Stimulated activated CD8-positive, alpha-beta memory T cell treated with anti-CD3 and anti-CD28 coated beads, Interleukin-7, amount 100 ng/mL, for 4 hours (primary cell): ENCODE measurements at places on chromosomes 2 and 18.
A peak's percentile ranks its signal among the peaks of the same experiment; 100 is the strongest.

DNA sequence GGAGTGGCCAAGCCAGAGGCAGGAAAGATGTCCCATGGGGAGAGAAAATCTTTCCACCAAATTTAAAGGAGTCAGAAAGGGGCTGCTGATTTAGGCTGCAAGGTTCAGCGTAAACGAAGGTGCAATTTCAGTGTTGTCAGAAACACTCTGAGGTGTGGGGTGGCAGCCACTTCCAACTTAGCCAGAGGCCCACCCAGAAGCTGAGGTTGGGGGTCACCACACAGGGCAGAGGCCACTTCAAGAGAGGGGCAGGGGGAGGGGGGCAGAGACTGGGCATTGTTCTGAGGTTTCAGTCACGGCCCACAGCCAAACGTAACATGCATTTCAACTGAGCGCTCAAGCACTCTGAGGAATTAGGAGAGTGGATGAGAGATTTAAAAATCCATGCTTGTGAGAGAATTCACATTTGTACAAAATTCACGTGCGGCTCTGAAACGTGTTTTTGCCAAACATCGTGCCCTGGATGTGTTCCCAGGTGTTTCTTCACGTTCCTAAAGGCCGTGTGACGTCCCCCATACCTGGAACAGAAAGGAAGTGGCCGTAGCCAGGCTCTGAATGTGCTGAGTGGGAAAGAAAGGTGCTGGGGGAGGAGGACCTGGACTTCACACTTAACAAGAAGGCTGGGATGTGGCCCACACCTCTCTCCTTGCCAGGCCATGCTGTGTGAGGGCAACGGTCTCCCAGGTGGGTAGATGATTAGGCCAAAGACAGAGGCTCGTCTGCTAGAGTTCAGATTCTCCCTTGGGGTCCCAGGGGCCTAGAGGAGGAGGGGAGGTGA lies 19.5 kb upstream of the BOK start:
- DNase-seq, result no peak

DNA sequence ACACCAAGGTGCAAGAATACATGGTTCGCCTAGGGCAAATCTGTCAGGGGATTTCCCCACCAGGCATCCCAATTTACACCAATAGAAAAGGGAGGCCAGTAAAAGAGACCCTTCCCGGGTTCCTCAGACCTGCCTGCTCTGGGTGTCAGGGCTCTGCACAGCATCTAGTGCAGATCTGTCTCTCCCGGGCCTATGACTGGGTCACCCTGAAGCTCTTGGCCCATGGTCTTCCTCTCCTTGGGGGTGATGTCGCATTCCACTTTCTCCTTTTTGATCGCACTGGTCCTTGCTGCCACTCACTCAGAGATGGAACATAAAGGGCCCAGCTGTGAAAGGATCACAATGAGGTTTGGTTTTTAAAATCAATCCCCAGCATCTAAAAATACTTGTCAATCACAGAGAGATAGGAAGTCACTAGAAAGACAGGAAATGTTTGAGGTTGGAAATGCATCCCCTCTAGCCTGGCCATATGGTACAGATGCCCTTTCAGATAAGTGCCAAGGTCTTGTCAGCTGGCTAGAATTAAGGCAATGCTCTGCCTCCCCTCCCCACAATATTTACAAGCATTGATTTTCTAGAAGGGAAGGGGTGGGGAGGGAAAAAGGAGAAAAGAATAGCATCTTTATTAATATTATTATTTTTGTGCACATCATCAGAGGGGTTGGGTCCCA lies 34.9 kb upstream of the AFTPH start:
- no peak for DNase-seq

DNA sequence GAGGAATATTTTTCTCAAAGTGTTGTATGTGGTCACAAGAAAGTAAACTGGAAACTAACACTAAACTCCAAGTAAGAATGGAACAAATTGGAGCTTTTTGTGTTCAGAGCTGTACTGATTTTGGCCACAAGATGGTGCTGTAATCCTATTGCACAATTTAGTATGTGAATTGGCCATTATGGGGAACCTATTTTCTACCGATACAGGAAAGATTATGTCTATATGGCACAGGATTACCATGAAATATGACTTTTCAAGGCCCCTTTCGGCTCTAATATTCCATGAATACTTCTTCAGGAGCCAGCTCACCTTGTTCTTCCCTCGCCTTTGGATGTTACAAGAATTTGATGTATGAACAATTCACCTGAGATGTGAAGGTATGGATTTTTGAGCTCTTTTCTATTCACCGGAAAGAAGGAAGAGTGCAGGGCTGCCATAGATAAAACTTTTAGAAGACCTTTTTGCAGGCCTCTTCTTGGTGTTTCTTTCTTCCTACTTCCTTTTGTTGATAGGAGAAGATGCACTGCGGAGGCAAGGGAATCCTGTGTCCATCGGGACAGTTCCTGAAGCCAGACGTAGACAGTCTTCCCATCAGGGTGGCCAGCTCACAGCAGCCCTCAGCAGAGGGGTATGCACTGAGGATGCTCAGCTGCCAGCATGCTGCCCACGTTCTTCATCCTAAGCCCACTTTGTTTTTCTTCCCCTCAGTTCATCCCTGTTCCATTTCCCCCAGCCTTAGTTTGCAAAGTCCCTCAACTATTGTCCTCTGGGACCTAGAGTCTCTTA lies 13.3 kb downstream of the MRPL44 start:
- DNase-seq, result no peak

DNA sequence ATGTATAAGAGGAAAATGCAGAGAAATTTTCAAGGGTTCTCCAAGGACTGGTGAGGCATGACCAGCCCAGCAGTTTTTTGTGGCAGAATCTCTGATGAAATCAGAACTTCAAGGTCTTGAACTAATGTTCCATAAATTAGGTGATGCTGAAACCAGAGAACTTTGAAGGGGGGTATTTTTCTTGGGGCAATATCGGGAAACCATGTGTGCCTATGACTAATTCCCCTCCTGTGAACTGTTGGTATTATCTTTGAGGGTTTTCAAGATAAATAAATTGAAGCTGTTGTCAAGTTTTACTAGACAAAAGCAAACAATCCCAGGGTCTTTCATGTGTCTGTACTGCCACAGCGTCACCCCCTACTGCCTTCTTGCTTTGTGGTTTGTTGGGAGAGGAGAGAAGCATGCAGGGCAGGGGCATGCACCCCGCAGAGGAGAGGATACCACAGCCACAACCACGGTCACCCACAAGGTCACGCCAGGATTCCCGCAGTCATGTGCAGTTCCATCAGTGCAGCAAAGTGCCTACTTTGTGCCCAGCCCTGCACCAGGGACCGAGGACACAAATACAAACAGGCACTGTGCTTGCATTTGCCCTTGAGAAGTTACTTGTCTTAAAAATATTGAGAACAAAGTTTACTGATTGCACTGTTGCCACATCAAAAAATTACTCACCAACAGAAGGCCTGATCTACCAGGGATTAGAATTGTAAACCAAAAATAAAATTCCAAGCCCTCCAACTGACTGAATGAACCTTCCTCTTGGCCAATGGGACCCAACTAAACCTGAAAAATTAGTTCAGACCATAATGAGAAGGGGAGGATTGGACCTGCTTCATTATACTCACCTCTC lies 413.3 kb upstream of the TRIB2 start:
- DNase-seq, result no peak

DNA sequence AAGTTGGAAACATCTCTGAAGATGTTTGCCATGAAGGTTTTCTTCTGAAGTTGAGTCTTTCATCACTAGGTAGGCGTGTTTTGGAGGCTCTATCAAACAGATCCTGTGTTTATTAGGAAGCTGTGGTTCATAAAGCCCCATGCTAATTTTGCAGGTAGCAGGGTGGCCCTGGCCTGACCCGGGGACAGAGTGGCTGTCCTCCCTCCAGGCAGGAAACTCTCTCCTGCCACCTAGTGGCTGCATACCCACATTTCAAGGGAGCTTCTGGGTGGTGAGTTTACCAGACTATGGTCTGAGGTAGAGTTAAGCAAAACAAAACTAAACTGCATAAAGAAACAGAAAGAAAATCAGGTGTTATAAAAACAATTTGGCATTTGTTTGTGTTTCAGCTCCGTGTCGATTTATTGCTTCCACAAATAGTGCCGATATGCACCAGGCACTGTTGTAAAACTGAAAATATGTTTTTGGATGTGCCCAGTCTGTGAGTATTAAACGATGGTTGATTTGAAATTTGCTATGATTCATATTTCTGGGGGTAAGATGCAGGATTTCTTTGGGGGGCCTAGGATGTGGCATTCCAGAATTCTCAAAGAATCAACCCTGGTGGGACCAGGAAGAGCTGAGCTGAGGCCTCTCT lies 26.0 kb upstream of the IL37 start:
- DNase-seq, result peak; percentile 31

GRCh38 chr2:216594081-216594480 lies 39.1 kb upstream of the IGFBP2 start:
- no peak for DNase-seq

DNA sequence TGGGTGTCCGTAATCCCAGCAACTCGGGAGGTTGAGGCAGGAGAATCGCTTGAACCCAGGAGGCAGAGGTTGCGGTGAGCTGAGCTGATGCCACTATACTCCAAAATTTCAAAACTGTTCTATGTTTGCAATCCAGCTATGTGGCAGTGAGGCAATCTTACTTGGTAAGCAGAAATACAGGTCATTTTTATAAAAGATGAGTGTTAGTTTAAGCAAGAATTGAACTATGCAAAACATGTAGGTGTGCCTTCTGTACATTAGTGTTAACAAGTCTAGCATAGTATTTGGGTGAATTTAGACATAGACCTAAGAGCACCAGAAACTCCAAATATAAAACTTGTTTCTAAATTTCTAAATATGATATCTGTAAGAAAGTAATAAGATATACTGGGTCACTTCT lies 7.2 kb downstream of the DSC1 start:
- no peak for DNase-seq

- no peak for DNase-seq
These were observed 25.7 kb upstream of the LNPK start for GRCh38 chr2:176027806-176028205.

DNA sequence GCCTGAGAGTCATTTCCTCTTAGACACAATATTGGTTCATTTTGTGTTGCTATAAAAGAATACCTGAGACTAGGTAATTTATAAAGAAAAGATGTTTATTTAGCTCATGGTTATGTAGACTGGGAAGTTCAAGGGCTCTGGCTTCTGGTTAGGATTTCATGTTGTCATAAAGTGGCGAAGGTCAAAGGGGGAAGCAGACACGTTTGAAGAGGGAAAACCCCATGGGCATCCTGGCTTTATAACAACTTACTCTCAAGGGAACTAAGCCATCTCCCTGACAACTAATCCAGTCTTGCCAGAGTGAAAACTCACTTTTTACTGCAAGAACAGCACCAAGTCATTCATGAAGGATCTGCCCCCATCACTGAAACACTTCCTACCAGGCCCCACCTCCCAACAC lies 89.7 kb upstream of the RNF152 start:
- no peak for DNase-seq

DNA sequence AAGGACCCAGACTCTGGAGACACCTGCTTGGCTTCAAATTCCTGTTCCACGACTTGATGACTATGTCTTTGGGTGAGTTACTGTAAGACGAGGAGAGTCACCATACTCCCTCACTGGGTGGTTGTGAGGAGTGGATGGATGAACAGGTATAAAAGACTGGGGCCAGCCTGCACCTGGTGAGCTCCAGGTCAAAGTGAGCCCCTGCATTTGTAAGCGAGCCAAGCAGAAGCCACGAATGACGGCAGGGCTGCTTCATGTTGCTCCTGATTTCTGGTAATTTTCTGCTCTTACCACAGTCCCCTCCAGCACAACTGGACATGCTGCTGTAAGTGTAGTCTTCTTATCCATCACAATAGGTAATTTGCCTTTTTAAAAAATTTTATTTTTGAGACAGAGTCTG lies 86.6 kb downstream of the POLR1A start:
- DNase-seq, result no peak

GRCh38 chr2:212831671-212832199 lies 293.1 kb upstream of the ERBB4 start:
- no peak for DNase-seq

DNA sequence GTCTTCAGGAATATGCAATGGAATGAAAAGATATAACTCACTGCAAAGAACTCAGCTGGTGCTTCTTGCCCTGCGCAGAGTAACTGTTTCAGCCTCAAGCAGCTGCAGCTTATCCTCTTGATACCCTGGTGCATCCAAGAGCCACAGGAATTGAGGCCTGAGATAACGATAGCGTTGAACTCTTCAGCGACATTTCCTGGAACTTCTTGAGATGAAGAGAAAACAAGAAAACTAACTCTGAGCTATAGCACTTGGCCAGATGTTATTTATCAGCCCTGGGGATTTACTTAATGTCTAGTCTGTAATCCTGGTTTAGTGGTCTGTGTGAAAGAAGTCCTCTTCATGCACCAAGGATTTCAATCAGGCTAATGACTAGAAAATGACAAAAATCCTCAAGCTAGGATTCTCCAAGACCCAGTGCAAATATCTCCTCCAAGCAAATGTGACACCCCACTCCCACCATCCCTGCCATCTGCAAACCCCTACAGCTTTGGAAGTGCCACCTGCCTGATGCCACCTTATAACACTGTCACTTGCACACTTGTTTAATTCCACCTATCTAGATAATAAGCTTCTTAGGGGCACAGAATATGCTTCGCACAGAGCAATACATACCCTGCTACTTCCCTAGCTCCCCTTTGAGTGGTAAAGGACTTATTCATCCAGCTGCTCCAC lies 40.6 kb downstream of the EHD3 start:
- DNase-seq, result no peak

DNA sequence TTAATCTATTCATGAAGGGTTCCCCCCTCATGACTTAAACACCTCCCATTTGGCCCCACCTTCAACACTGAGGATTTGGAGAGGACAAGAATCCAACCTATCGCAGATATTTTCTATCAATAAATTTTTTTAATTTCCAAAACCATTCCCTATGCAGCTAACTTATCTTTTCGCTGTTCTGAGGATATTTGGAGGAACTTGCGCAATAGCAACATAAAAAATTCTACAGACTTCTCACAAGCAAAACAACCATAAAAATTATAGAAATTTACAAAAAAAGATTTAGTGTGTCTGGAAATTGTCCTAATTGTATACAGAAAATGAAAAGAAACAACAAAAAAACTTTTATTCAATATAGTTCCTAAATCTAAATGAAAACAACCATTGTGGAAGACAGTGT lies 1472.7 kb upstream of the ZEB2 start:
- no peak for DNase-seq

DNA sequence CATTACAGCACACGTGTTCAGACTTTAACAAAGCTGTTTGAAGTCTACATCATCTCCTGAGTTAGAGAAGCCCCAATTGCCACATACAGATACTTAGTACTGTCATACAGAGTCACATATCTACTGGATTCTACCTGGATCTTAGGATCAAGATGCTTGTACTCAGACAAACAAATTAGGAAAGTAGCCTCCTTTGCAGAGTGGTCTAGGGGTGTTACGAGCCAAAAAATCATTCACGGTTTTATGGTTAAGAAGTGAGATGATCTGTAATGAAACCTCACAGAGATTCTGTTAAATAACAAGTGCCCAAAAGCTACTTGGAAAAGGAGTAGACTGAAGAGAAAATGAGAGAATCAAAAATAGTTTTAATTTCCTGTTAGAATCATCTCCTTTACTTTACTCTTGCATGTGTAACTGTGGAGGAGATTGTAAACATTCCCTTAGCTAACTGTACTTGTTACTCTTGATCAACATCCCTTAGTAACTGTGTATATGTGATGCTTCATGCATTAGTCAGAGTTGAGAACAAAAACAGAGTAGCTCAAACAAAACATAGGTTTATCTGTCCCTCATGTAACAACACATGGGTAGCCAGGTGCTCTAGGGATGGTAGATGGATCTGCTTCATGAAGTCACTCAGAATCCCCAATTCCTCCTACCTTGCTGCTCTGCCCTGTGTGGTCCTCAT lies 16.4 kb upstream of the IL1RL1 start:
- DNase-seq, result no peak

GRCh38 chr2:195238379-195238778 lies 418.6 kb upstream of the SLC39A10 start:
- no peak for DNase-seq

- no peak for DNase-seq
These were observed 45.9 kb upstream of the KCNF1 start for GRCh38 chr2:10865841-10866240.
